ENCODE measurements at places on chromosomes 5 and 9. TPM values are rescaled to one million over a fixed set of nuclear protein-coding genes. Genes with fewer than 3 reads are reported as not detected.

The ANKRD34B gene
- 1.5 TPM for total RNA-seq

The C5 gene
- total RNA-seq: 4.6 TPM

The PCDHB3 gene
- 3.1 TPM for total RNA-seq

The DCAF10 gene
- 28.5 TPM for total RNA-seq

The CYSTM1 gene
- total RNA-seq: 157 TPM

The INVS gene
- 19.7 TPM for total RNA-seq

The SLC22A4 gene
- 2.4 TPM for total RNA-seq

The ANKRD31 gene
- 0.38 TPM for total RNA-seq

The ERAP2 gene
- total RNA-seq: 8.2 TPM

The NTRK2 gene
- 41.2 TPM for total RNA-seq

The TRIM7 gene
- total RNA-seq: 6.3 TPM

The NPDC1 gene
- total RNA-seq: 189 TPM

The SPINK6 gene
- not detected for total RNA-seq

The SPEF2 gene
- 19.1 TPM for total RNA-seq

The CYLC2 gene
- total RNA-seq: not detected

The NIM1K gene
- total RNA-seq: 0.60 TPM

The ZFP2 gene
- 2.7 TPM for total RNA-seq

The EMB gene
- total RNA-seq: 25.0 TPM

The SPINK13 gene
- total RNA-seq: 1.6 TPM
